ENCODE measurements at places on chromosomes 2 and 18. TPM values are rescaled to one million over a fixed set of nuclear protein-coding genes. Genes with fewer than 3 reads are reported as not detected.

DNA sequence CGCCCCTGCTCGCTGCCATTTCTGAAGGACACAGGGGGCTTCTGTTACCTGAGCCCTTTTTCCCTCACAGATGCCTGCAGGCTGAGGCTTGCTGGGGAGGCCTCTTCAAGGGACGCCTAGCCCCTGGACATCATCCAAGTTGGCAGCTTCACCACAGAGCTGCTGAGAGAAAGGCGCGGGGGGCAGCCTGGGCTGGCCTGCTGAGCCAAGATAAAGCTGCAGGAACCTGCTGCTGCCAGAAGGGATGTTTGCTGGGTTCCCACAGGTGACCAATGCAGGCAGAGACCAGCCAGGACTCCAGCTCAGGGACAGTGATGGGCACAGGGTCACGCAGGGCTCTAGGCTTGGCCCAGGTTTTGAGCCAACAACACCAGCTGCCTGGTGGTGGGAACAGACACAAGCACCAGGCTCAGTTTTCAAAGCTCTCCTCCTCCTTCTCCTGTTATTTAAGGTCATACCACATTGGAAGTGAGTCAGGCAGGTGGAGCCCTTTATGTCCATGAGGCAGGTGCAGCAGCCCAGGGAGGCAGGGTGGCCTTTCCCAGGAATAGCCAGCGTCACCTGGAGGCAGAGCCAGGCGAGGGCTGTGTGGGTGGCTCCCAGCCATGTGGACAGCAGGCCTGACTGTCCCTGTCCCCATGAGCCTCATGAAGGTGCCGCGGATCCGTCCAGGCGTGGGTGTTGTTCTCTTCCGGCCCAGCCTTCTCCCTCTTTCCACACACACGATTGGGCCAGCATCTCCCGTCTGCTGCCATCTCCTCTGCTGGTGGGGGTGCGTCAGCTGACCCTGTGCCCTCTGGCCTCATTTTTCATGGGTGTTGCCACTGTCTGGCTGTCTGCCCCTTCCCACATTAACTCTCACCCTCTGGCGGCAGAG lies 515.5 kb upstream of the MYT1L start:
- no peaks in the 10 kb centered on the region for H3K27me3 ChIP-seq
- H3K4me1 ChIP-seq = no peaks in the 10 kb centered on the region
- no peak overlapping the region for H3K4me3 ChIP-seq
- no peak overlapping the region for H3K27ac ChIP-seq

Gene BOLL
- polyA plus RNA-seq = not detected

- DNase-seq = peak; percentile 84
- H3K36me3 ChIP-seq = no peaks in the 10 kb centered on the region
- no peaks in the 10 kb centered on the region for H3K27me3 ChIP-seq
- H3K27ac ChIP-seq = no peak overlapping the region
- no peak overlapping the region for H3K4me3 ChIP-seq
Observed at GRCh38 chr2:234288974-234289455, 207.9 kb downstream of the ARL4C start.

- no peak overlapping the region for H3K4me3 ChIP-seq
- H3K36me3 ChIP-seq = peaks cover 11% of the 10 kb centered on the region
- no peak for DNase-seq
- no peak overlapping the region for H3K27ac ChIP-seq
- no peaks in the 10 kb centered on the region for H3K27me3 ChIP-seq
Observed at GRCh38 chr2:25246558-25247290, 78.3 kb upstream of the POMC start.

DNA sequence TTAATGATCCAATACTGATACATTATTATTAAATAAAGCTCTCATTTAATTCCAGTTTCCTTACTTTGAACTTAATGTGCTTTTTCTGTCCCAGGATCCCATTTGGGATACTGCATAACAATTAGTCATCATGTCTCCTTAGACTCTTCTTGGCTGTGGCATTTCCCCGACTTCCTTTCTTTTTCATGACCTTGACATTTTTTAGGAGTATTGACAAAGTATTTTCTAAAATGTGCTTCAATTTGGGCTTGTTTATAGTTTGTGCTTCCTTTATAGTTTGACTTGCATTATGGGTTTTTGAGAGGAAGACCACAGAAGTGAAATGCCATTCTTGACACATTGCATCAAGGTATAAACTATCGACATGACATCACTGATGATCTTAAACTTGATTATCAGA lies 46.1 kb upstream of the KIF5C start:
- H3K27me3 ChIP-seq = no peaks in the 10 kb centered on the region
- no peaks in the 10 kb centered on the region for H3K36me3 ChIP-seq
- no peak for DNase-seq
- no peak overlapping the region for H3K4me3 ChIP-seq
- no peaks in the 10 kb centered on the region for H3K4me1 ChIP-seq
- H3K27ac ChIP-seq = no peak overlapping the region

- no peak for DNase-seq
- H3K4me1 ChIP-seq = no peaks in the 10 kb centered on the region
- H3K36me3 ChIP-seq = no peaks in the 10 kb centered on the region
- H3K27ac ChIP-seq = no peak overlapping the region
- no peak overlapping the region for H3K4me3 ChIP-seq
Observed at GRCh38 chr2:198654646-198655045, 803.1 kb downstream of the SATB2 start.

- H3K27ac ChIP-seq = no peak overlapping the region
- H3K36me3 ChIP-seq = no peaks in the 10 kb centered on the region
- no peak overlapping the region for H3K4me3 ChIP-seq
- peak; percentile 28 for DNase-seq
- no peaks in the 10 kb centered on the region for H3K4me1 ChIP-seq
Observed at GRCh38 chr18:53796040-53796729, 428.3 kb downstream of the MBD2 start.

Gene TRAK2
- polyA plus RNA-seq = 35.9 TPM

Gene IL36RN
- not detected for polyA plus RNA-seq
